ENCODE measurements at places on chromosomes 6 and 20.

- no peak for DNase-seq
These were observed 142.2 kb upstream of the ATXN1 start for GRCh38 chr6:16903470-16903869.

DNA sequence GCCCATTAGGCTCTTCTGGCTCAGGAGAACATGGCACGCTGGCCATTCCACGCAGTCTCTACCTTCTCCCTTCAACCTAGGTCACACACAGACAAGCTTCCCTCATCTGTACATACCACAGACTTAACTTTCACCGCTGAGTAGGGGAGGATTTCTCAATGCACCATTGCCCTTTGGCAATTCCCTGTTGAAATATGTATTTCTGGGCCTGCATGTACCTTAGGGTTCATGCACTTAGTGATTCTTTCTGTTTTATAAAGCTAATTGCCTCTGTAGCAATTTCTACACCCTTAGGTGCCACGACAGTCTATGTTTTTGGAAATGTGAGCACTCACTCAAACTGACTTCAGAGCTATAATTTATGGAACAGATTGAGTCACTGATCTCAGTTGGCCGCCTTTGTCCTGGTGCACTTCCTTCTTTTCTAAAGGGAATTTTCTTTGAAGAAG, 253.8 kb upstream of the PRDM1 start:
- DNase-seq = no peak

DNA sequence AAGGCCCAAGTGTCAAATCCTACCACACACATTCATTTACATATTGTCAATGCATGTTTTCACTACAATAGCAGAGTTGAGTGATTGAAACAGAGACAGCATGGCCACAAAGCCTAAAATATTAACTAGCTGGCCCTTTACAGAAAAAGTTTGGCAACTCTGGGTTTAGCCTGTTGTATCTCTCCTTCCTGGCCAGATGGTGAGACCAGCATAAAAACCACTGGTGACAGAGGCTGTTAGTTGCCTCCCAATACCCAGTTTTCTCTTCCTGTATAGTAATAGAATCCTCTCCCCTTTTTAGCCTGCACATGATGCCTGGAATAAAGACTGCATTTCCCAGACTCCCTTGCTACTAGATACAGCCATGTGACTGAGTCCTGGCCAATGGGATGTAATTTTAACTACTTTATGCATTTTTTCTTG, 100.0 kb upstream of the TAB2 start:
- DNase-seq = no peak

- no peak for DNase-seq
These were observed 700.1 kb downstream of the QKI start for GRCh38 chr6:164114651-164115050.

- no peak for DNase-seq
These were observed 50.6 kb downstream of the GJA10 start for GRCh38 chr6:89944826-89945407.

- DNase-seq = no peak
These were observed 272.8 kb upstream of the AGPAT4 start for GRCh38 chr6:161546632-161547031.

Data from activated naive CD4-positive, alpha-beta T cell (primary cell).